ENCODE measurements at places on chromosomes 16 and 17.

DNA sequence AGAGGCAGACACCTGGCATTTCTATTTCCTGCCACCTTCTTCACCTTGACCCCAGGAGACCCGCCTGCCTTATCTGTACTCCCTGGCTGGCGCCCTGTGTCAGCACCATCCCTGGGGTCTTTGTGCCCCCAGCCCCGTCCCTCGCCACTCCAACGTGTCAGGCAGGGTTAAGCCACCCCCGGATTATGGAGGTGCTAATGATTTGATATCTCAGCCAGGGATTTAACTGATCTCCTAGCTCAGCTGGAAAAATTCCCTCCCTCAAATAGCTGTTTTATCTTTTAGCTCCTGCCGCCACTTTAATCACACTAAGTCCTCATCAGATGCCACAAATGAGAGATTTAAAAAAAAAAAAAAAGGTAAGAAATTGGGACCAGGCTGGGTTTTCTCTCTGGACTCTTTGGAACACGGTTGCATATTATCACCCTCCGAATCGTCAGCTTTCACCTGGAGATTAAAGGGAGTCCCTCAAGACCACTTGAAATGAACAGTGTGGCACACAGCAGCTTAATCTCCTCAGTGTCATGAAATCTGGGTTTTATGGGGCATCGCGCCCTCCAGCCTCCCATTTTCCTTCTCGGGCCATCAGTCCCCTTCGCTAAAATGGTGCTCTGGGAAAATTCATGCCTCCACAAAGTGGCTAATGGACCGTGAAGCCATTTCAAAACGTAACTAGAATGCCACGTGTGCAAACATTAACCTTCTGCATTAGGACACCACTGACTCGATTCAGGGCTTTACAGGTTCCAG lies 26.2 kb upstream of the WFDC1 start:
- H3K4me1 ChIP-seq = no peaks in the 10 kb centered on the region
- H3K4me3 ChIP-seq = no peak overlapping the region
- no peak overlapping the region for H3K27ac ChIP-seq

DNA sequence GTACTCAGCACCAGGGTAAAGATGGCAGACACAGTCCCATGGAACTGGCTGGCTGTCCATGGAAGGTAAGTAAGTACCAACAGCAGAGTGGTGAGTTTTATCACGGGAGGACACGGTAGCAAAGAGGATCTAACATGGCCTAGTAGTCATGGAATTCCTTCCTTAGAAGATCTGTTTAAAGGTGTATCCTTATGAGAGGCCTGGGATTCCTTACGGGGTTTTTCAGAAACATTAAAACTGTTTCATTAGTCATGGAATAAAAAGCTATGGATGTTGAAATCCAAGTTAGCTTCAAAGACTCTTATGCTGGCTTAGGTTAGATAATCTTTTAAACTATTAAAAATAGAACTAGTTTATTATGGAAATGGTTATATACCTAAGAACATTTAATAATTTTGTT lies 7.4 kb downstream of the FTO start:
- DNase-seq = no peak
- H3K4me3 ChIP-seq = no peak overlapping the region
- no peaks in the 10 kb centered on the region for H3K27me3 ChIP-seq
- H3K4me1 ChIP-seq = peaks cover 10% of the 10 kb centered on the region
- no peaks in the 10 kb centered on the region for H3K36me3 ChIP-seq

- no peaks in the 10 kb centered on the region for H3K36me3 ChIP-seq
- H3K4me1 ChIP-seq = no peaks in the 10 kb centered on the region
- no peak overlapping the region for H3K27ac ChIP-seq
- no peak overlapping the region for H3K4me3 ChIP-seq
- H3K27me3 ChIP-seq = no peaks in the 10 kb centered on the region
Observed at GRCh38 chr16:908526-909155, 62.1 kb downstream of the LMF1 start.

DNA sequence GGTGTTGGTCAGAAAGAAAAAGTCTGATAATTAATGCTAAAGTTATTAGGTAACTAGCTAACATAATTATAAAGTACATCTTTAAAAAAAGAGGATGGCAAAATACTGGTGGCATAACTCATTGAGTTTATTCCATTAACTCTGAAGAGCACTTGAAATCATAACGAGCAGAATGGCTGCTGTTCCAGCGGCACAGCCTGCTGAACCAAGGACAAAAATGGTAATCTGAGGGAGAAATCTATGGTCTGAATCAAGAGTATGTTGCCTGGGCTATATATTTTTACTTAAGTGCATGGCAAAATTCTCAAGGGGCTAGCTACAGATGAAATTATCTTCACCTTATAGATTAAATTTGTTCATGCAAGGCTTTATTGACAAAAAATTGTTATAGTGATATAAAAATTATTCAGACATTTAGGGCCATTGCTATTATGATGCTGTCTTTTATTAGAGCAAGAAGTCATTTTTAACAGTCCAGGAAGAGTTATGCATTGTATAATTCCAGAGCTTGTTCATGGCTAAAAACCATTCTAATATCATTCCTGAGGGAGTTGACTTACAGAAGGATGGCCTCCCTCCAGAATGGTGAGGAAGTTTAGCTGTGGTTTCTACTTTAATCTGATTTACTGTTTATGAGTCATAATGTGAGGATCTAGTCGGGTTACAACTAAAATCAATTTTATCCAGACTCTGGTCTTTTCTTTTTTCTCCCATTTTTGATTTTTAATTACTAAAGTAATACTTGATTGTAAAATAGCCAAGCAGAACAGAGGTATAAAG lies 41.4 kb upstream of the ANKFN1 start:
- no peak overlapping the region for H3K27ac ChIP-seq
- no peaks in the 10 kb centered on the region for H3K4me1 ChIP-seq
- no peak for DNase-seq

- H3K36me3 ChIP-seq = no peaks in the 10 kb centered on the region
- H3K4me1 ChIP-seq = peaks cover 56% of the 10 kb centered on the region
- H3K4me3 ChIP-seq = no peak overlapping the region
Observed at GRCh38 chr17:5286846-5287245, 4.8 kb downstream of the RABEP1 start.

GRCh38 chr17:80169784-80170500 lies at the start of gene CARD14:
CARD14 (plus strand) TSS chr17:80170030; CDS start chr17:80181439, 11,409 bp downstream.
- no peaks in the 10 kb centered on the region for H3K4me1 ChIP-seq
- no peaks in the 10 kb centered on the region for H3K27me3 ChIP-seq
- H3K36me3 ChIP-seq = no peaks in the 10 kb centered on the region
- H3K4me3 ChIP-seq = no peak within 1 kb of the TSS
- no peak for DNase-seq

GRCh38 chr17:60390925-60391470 lies 935 bp downstream of the USP32 start:
- H3K4me1 ChIP-seq = peaks cover 22% of the 10 kb centered on the region
- peak overlapping the region; percentile 84 for H3K27ac ChIP-seq
- no peaks in the 10 kb centered on the region for H3K36me3 ChIP-seq
- no peaks in the 10 kb centered on the region for H3K27me3 ChIP-seq

- peaks cover 9% of the 10 kb centered on the region for H3K36me3 ChIP-seq
- H3K4me1 ChIP-seq = no peaks in the 10 kb centered on the region
- H3K27ac ChIP-seq = no peak overlapping the region
- H3K27me3 ChIP-seq = no peaks in the 10 kb centered on the region
- DNase-seq = no peak
- H3K4me3 ChIP-seq = no peak overlapping the region
Observed at GRCh38 chr17:21171309-21171922, 42.5 kb downstream of the TMEM11 start.

DNA sequence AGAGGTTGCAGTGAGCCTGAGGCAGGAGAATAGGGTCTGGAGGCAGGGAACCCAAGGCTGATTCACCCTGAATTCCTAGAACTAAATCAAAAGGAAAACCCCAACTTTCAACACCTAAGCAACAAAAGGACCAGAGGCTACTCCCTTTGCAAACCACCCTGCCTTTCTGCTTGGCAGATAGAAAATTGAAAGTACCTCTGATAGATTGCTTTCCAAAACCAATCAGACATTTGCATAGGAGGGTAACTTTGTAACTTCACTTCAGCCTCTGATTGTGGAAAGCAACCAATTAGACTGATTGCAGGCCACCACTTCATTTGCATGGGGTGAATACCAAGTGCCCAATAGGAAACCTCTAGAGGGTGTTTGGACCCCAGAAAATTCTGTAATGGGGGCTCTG lies 10.9 kb upstream of the TMEM98 start:
- H3K36me3 ChIP-seq = no peaks in the 10 kb centered on the region
- H3K27ac ChIP-seq = no peak overlapping the region
- H3K27me3 ChIP-seq = no peaks in the 10 kb centered on the region
- DNase-seq = no peak

DNA sequence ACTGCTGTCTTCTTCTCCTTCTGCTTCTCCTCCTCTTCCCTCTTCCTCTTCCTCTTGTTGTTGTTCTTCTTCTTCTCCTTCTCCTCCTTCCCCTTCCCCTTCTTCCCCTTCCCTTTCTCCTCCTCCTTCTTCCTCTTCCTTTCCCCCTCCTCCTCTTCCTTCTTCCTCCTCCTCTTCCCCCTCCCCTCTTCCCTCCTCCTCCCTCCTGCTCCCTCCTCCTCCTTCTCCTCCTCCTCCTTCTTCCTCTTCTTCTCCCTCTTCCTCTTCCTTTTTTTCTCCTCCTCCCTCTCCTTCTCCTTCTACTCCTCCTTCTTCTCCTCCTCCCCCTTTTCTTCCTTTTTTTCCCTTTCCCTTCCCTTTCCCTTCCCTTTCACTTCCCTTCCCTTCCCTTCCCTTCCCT lies 245.0 kb upstream of the IRX5 start:
- H3K27me3 ChIP-seq = no peaks in the 10 kb centered on the region
- H3K27ac ChIP-seq = no peak overlapping the region
- no peak for DNase-seq
- H3K36me3 ChIP-seq = no peaks in the 10 kb centered on the region

- H3K27ac ChIP-seq = no peak overlapping the region
- no peak for DNase-seq
- no peaks in the 10 kb centered on the region for H3K27me3 ChIP-seq
Observed at GRCh38 chr17:69047368-69048263, 13.1 kb downstream of the ABCA9 start.

DNA sequence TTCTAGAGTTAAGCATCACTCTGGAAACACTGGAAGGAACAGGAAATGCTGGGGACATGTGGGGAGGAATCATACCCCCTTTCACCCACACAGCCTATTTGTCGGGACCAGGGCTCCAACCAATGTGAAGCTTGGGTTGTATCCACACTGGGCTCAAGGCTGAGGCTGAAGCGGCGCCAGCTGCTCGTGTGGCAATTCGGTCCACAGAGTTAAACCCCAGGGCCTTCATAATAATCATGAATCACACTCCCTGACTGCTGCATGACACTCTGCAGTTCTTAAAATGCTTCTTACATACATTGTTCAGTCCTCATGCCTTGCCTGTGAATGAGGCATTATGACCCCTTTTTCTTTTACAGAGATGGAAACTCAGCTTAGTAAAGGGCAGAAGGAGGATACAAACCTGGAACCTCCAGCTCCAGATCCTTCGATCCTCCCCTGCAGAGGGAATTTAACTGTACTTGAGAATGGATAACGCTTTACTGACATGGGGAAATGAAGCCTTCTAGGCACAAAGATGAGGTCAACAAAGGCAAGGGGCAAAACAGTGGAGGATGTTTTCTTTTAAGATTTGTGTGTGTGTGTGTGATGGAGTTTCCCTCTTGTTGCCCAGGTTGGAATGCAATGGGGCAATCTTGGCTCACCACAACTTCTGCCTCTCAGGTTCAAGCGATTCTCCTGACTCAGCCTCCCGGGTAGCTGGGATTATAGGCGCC lies 72.7 kb downstream of the SOX9 start:
- H3K27me3 ChIP-seq = no peaks in the 10 kb centered on the region
- H3K4me3 ChIP-seq = no peak overlapping the region
- no peaks in the 10 kb centered on the region for H3K4me1 ChIP-seq
- H3K36me3 ChIP-seq = no peaks in the 10 kb centered on the region

- no peak overlapping the region for H3K27ac ChIP-seq
- H3K4me3 ChIP-seq = no peak overlapping the region
- H3K27me3 ChIP-seq = no peaks in the 10 kb centered on the region
- H3K36me3 ChIP-seq = no peaks in the 10 kb centered on the region
- H3K4me1 ChIP-seq = no peaks in the 10 kb centered on the region
Observed at GRCh38 chr16:50889276-50889675, 147.4 kb downstream of the CYLD start.

- H3K4me1 ChIP-seq = no peaks in the 10 kb centered on the region
- no peak overlapping the region for H3K27ac ChIP-seq
- H3K36me3 ChIP-seq = no peaks in the 10 kb centered on the region
- no peak overlapping the region for H3K4me3 ChIP-seq
- no peak for DNase-seq
Observed at GRCh38 chr17:73323409-73324159, 11.8 kb upstream of the CDC42EP4 start.

DNA sequence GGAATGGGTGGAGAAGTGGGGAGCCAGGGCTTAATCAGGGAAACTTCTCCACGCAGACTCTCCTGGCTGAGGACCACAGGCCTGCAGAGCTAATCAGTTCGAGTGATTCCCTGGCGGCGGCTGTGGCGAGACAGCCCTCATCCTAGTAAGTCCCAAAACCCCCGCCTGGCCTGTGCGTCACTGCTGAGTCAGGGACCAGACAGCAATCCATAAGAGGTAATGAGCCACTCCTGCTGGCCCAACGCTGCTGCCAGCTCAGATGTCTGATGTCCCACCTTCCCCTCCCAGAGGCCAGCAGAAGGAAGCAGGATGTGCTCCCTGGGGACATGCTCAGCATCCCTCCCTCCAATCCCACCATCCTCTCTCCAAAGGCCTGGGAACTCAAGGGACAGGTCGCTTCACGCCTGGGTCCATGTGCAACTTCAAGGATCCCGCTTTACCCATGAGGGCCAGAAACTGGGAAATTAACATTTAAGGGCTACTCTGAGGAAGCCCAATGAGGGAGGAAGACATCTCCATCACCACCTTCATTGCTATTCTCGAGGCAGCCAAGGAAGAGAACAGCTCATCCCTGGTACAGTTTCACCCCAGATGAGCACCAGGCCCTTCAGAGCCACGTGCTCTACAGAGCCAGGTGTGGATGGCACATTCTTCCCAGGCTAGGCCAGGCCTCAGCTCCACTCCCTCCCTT lies 7.9 kb downstream of the ACLY start:
- H3K4me1 ChIP-seq = peaks cover 21% of the 10 kb centered on the region
- H3K36me3 ChIP-seq = peaks cover 75% of the 10 kb centered on the region

GRCh38 chr17:78304549-78305037 lies 55.3 kb downstream of the SOCS3 start:
- no peaks in the 10 kb centered on the region for H3K36me3 ChIP-seq
- no peak overlapping the region for H3K27ac ChIP-seq
- H3K4me3 ChIP-seq = no peak overlapping the region
- no peak for DNase-seq
- H3K27me3 ChIP-seq = no peaks in the 10 kb centered on the region

GRCh38 chr17:80843741-80844156 lies 147.9 kb upstream of the CHMP6 start:
- no peak overlapping the region for H3K27ac ChIP-seq
- H3K36me3 ChIP-seq = no peaks in the 10 kb centered on the region
- H3K4me1 ChIP-seq = peaks cover 26% of the 10 kb centered on the region

All from CD4-positive, alpha-beta memory T cell (primary cell).